ENCODE measurements at places on chromosomes 13 and 19.

GRCh38 chr13:99256709-99257108 is 1.5 kb downstream of the GPR18 start:
- no peak for DNase-seq

- no peak for DNase-seq
Measured at GRCh38 chr13:42968906-42969305, 23.1 kb downstream of the EPSTI1 start.

DNA sequence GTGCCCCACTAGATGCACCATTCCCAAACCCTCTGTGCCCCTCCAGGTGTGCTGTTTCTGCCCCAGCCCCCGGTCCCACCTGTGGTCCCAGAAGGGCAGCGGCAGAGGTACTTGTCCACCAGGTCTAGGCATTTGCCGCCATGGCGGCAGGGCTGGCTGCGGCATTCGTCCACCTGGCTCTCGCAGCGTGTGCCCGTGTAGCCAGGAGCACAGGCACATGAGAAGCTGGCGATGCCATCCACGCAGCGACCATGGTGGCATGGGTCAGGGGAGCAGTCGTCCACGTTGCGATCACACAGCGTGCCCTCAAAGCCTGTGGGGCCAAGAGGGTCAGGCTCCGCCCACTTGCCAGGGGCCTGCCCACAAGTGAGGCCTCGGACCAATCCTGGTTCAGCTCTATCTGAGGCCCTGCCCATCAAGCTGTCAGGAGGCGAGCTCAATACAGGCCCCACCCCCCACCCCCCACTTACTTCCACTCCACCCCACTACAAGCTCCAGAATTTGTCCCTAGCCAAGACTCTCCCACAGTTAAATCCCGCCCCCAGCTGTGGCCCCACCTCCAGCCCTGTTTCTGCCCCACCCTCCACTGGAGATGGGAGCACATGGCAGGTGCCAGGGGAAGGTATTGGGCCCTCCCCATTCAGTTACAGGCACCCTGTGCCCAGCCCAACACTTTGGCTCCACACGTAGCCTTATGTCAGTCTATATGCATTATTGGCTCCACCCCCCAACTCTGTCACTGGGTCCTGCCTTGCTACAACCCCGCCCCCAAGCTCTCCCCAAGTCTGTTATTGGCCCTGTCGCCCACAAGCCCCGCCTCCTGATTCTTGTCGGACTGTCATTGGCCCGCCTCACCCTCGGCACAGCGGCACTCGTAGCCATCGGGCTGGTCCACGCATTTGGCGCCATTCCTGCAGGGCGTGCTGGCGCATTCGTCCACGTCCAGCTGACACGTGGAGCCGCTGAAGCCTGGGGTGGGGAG is 13.5 kb downstream of the NOTCH3 start:
- DNase-seq, result no peak

DNA sequence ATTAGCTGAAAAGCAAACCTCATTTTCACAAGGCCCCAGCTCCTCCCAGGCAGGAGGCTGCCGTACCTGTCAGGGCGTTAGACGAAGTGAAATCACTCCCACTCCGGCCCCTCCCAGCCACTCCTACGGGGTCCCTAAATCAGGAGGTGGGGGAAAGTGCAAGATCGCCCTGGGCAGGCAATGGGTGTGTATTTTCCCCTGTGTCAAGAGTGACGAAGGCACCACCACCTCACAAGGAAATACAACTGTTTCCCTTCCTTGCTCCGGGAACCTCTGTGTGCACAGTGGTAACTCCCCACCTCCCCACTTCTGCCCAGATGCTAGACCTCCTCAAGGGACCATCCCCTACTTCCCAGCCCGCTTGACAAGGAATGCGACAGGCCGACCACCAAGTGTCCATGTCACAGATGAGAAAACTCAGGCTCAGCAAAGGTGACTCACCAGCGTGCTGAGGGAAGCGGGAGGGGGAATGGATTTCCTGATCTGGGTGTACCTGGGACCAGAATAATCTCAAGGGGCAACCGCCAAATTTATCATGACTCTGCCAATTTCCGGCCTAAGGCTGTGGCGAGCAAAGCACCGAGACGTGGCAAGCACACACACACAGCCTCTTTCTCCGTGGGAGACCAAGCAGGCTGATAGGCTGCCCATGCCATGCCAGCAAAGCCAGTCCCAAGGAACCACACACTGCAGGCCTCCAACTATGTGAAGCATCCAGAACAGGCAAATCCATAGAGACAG is 7.3 kb downstream of the PPP6R1 start:
- peak; percentile 55 for DNase-seq

DNA sequence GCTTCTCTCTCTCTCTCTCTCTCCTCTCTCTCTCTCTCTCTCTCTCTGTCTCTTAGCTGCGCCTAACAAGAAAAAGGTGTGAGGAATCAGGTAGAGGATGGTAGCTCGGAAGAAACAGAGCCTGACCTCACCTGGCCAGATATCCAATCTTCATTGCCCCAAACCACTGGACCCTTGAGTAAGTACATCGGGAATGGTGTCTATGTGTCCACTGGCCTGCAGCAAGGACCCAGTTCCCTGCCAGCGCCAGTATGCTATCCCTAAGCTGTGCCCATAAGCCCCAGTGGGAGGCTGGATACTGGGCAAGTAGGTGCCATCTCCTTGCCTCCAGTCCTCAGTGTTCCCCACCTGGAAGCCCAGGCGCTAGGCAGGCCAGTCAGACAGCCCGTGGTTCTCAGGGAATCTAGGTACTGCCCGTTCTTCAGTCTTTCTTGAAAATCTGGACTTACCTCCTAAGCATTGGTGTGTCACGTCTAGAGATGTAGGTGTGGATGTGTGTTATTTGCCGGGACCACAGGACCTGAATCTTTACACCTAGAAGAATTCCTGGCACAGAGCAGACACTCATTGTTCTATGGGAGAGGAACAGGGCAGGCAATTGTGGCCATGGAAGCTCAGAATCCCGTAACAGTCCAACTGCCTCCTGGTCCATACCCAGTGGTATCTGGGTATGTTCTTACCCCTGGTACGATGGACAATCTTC is 7.3 kb downstream of the URAD start:
- no peak for DNase-seq

GRCh38 chr19:48325265-48325910 is at the start of gene EMP3:
Gene EMP3, plus strand, starts transcription at chr19:48325552. Its CDS starts 1,293 bp downstream, at chr19:48326845.
- peak; percentile 86 for DNase-seq

DNA sequence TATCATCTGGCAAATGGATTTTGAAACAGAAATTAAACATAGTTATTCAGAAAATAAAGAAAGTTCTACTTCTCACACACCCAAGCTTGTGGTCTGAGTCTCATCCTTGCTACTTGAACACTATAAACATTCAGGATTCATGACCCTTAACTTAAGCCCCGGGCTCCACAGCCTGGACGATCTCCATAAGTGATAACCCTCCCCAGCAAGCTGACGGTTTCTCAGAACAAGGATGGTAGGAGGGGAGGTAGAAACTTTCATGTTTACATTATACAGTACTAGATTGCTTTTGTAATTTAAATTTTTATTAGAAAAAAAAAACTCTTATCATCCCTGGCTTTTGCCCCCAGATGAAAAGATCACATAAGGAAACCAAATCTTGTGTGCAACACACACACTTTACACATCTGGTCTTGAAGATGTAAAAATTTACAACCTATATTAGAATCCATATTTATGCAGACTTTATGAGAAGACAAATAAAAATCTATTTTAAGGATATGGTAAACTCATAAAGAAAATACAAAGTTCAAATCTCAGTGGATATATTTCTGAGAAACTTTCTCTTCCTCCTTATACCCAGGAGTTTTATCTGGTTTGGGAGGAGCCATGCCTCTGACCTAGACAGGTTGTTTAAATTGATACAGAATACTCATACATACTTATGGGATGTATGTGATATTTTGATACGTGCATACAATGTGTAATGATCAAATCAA is 20.0 kb upstream of the ATP12A start:
- no peak for DNase-seq

- DNase-seq, result no peak
Measured at GRCh38 chr19:30546332-30546731, 174.1 kb downstream of the ZNF536 start.

GRCh38 chr13:87426742-87427141 is 244.4 kb upstream of the SLITRK5 start:
- no peak for DNase-seq

DNA sequence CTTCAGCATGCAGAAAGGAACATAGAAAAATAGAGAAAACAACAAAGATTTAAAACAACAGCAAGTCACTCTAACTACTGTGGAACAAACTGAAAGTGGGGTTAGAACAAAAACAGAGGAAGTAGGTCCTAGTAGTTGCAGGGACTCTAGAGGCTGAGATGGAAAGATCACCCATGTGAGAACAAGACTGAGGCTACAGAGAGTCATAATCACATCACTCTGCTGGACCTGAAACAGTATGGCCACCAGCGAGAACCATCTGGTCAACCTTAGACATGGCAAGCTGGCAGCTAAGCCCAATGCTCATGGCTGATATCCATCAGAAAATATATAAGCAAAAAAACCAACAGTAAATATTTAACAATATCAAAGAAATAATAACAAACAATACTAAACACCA is 35.8 kb upstream of the ZNF724 start:
- DNase-seq, result no peak

DNA sequence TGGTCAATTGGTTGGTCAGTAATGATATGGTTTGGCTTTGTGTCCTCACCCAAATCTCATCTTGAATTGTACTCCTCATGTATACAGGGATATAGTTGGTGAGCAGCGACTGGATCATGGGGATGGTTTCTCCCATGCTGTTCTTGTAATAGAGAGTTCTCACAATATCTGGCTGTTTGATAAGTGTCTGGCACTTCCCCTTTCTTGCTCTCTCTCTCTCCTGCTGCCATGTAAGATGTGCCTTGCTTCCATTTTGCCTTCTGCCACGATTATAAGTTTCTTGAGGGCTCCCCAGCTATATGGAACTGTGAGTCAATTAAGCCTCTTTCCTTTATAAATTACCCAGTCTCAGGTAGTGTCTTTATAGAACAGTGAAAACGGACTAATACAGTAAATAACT is 120.7 kb downstream of the TRPC4 start:
- DNase-seq, result no peak

DNA sequence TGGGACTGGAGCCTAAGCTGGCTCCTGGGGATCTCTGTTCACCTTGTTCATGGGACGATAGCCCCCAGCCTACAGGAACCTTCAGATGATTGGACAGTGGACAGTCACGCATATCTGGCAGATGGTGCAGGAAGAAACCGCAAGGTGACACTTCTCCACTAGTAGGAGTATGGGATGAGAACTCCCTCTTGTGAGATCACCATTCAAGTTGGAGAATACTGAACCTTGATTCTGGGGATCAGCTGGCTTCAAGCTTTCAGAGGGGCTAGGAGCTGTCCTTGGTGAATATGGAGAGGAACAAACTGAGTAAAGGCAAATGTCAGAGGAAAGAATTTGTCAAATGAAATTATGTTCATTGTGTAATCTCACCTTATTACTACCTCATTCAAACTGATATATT is 204.5 kb downstream of the PDS5B start:
- no peak for DNase-seq

GRCh38 chr13:51246025-51246417 is 23.8 kb downstream of the FAM124A start:
- no peak for DNase-seq

- DNase-seq, result no peak
Measured at GRCh38 chr13:55517312-55517711, 1623.4 kb upstream of the PRR20A start.

GRCh38 chr19:6503407-6504201 is 1.5 kb upstream of the TUBB4A start:
- no peak for DNase-seq

DNA sequence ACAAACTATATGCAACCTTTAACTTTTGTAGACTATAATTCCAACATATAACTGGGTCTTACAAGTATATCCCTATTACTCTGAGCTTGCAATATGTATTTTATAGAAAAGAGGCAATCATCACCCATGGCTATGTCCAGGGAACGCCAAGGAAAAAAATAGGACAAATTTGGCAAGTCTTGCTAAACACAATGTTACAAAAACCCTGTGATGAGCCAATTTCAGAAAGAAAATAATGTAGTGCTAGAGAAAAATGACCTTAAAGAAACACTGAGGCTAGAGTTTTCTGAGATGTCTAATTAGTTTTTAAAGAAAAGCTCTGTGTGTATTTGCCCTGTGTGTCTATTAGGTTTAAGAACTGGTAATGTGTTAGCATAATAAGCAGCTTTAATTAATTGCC is 68.0 kb upstream of the FREM2 start:
- DNase-seq, result no peak

DNA sequence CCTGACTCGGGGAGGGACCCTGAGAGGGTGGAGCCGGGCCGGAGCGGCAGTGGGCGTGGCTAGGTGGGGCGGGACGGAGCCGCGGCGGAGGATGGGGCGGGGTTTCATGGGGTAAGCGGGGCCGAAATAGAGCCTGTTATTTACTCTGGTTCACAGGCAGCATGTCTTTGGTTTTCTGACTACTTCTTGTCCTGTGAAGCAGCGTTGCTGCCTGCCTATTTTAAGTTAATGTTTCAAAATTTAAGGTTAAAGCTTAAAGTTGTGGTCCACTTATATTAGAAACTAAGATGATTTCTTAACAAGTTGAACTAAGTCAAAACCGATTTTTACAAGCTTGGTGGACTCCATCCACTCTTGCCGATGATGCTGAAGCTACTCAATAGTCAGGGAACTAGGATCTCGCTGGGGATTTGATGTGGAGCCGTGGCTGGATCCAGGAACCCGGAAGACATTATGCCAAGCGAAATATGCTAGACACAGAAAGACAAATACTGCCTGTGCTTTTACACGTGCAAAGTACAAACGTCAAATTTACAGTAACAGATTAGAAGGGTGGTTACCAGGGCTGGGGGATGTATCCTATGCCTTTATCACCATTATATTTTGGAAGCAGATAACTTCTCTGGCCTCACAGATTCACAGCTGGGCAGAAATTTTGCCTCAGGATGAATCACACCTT is 433 bp upstream of the ZNF616 start:
- DNase-seq, result peak; percentile 99

GRCh38 chr19:1584500-1585242 is 8.0 kb downstream of the MBD3 start:
- no peak for DNase-seq

DNA sequence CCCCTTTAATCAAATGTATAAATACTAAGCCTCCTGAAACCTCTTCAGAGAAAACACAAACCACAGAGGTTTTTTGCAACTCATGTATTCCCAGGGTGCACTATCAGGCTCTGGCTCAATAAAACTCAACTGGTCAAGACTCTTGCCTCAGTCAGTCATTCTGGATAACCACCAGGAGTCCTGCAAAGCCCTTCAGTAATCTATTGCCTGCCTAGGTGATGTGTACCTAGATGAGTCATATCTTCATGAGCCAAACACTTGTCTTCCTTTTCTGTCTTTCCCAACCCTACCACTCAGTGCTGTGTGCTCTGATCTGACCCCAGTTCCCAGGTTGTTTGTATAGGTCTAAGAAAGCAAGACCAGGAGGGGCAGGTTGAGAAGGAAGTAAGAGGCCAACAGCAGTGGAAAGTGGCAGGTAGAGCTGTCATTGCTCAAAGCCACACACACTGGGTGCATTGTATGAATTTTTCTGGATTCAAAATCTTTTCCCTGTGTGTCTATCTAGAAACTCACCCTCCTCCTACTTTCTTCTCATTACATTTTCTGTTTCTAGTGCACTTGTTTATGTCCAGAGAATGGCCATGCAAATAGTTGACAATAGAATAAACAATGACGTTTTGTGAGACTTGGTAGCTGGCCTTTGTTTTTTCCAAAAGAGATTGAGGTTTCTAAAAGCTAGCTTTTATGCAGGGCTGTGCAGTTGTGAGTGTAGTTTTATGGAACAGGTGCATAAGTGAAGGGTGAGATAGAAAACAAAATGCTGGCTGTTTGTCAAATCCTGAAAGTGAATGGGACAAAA is 48.1 kb downstream of the PSG1 start:
- DNase-seq, result no peak
